Right ventricle myocardium superior (tissue), 1 donor: ENCODE measurements at places on chromosomes 5 and 9. TPM values are rescaled to one million over a fixed set of nuclear protein-coding genes. Genes with fewer than 3 reads are reported as not detected.

DNA sequence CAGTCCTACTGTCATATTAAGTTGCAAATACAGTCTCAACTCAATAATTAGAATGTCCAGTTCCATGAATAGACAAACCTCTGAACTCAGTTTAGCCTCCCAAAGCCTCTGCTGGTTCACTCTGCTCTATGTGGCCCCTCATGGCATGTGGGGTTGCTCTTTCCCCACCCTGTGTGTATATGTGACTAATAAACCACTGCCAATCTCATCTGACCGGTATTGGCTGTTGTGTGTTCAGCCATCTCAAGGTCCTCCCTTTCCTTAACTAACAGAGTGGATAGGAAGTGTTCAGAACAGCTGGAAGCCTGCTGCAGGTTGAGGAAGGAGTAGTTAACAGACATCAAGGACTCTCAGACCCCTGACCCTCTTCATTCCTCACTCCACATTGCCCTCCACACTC lies 55.3 kb downstream of the IL33 start:
- no peak for DNase-seq

GRCh38 chr5:139091439-139092156 lies 106.6 kb downstream of the SIL1 start:
- DNase-seq = no peak

Gene PCDHAC1
- total RNA-seq = 0.13 TPM

DNA sequence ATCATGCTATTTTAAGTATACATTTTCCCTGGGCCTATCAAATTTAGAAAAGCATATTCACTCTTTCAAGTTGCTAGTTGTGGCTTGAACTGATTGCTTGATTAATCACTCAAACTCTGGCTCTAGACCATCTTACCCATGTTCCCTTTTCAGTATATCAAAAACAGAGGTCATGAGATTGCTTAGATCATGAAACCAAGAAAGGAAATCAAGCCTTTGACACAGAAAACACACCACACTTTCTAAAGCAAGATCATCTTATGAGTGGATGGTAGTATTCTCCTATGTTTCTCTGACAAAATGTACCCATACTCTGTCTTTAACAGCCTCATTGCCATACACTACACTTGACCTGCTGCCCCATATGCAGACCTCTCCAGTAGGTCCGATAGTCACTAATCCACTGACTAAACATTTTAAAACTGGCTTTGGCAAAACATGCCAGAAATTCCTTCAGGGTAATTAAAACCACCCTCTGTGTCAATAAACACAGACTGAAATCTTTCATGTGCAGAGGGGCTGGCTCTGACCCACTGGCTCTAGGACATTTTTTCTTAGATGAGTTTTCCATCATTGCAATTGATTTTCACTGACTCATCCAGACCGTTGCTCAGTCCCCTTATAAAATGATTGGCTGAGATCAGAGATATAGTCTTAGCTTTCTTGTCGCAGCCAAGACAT lies 18.2 kb downstream of the PPP2R2B start:
- no peak for DNase-seq

- no peak for DNase-seq
These were observed 73.8 kb downstream of the NRG2 start for GRCh38 chr5:139969318-139969717.

DNA sequence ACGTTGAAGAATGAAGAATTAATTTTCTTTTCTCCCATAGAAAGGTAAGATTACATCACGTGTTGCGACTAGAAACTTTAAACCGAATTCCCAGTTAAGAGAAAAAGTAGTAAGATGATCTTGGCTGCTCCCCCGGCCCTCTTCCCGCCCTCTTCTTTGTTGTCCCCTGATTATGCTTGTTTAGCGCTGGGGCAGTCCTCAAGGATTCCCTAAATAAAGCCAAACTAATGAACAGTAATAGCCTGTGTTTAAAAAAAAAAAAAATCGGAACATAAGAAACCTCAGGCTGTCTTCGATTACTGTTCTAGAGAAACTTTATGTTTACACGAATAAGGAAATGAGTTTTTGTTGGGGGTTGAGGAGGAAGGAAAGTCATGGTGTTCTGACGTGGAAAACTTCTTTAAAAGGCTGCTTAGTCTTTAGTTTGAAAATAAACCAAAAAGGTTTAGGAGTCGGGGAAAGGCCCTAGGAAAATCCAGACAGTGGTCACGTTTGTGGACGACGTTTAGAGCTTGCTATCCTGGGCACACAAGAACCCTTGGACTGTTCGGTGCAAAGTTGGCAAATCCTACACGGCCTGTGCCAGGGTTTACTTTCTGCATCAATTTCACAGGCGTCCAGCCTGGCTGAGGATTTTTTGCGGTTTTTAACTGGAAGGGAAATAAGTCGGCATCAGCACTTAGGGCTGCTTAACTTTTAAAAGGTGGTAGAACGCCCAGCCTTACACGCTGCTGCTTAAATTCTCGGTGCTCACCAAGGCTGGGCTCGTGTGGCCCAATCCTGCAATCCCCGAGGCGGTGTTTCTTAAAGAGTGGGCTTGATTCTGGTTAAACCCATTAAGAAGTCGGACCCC lies 1.1 kb upstream of the MAT2B start:
- peak; percentile 50 for DNase-seq

Gene CYSRT1
- not detected for total RNA-seq

- DNase-seq = no peak
These were observed 40.4 kb upstream of the GADD45G start for GRCh38 chr9:89564346-89564878.

DNA sequence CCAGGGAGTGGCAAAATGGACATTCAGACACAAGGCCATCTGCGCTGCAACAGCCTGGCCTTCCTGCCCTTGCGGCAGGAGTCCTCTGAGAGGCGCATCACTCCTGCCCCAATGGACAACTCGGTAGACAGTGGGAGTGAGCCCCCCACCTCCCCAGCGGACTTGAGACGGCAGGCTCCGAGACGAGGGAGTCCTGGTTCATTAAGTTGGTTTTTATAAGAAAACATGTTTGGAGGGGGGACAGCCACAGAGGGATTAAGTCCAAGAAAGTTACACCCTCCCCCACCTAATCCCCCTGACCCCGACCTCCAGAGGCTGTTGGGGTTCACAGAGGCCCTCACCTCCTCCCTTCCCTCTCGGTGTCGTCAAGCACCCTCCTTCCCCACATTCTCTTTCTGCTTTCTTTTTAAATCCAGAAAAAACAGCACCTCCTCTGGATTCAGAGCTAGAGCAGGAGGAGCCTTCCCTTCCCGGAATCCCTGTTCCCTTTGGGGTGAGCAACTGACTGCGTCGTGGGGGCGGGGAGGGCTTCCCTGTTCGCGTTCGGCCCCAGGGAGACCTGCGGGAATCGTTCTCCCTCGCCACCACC lies 1.8 kb upstream of the EGR1 start:
- DNase-seq = no peak

GRCh38 chr9:88983865-88984542 lies 7.3 kb upstream of the S1PR3 start:
- no peak for DNase-seq

Gene FAM78A
- total RNA-seq = 55.7 TPM

DNA sequence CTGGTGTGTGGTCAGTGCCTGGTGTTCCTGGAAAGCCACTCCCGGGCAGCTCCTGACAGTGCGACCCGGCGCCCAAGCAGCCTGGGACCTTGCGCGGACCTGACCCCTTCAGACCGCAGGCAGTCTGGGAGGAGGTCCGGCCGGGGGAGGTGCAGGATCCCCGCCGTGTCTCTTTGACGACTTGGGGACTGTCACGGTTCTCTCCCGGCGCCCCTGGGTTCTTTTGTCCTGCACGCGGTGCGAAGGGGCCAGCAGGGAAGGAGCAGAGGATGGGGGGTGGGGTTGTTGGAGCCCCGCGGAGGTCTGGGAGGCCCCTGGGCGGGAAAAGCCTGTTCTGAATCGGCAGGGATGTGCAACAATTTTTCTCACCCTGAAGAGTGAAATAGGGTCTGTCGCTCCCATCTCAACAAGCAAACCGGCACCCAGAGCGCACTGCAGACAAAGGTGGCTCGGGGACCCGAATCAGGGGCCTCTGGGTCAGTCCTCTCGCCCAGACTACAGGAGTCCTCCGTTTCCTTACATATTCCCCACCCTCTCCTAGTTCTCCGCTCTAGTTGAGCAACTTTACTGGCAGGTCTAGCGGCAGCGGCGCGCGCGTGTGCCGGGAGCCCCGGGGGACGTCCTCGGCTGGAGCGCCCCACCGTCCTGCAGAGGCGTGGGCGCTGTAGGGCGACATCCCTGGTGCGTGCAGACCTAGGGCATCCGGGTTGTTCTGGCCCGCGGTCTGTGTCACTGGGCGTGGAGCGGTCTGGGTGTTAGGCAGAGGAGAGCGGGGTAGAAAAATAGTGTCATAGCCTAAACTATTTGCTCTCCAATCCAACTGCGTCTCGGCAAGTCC lies 1.2 kb downstream of the VCAN start:
- DNase-seq = peak; percentile 74

Gene HBEGF
- 21.7 TPM for total RNA-seq

GRCh38 chr9:124329206-124329792 lies 71.5 kb downstream of the NEK6 start:
- no peak for DNase-seq

- no peak for DNase-seq
These were observed 20.9 kb downstream of the HSD17B4 start for GRCh38 chr5:119473241-119473640.
